ENCODE measurements at places on chromosomes 5 and 9. TPM values are rescaled to one million over a fixed set of nuclear protein-coding genes. Genes with fewer than 3 reads are reported as not detected.

NAIP gene
- 6.7 TPM for total RNA-seq

GRCh38 chr5:1771149-1772065 lies 28.2 kb downstream of the MRPL36 start:
- no peak for DNase-seq

DNA sequence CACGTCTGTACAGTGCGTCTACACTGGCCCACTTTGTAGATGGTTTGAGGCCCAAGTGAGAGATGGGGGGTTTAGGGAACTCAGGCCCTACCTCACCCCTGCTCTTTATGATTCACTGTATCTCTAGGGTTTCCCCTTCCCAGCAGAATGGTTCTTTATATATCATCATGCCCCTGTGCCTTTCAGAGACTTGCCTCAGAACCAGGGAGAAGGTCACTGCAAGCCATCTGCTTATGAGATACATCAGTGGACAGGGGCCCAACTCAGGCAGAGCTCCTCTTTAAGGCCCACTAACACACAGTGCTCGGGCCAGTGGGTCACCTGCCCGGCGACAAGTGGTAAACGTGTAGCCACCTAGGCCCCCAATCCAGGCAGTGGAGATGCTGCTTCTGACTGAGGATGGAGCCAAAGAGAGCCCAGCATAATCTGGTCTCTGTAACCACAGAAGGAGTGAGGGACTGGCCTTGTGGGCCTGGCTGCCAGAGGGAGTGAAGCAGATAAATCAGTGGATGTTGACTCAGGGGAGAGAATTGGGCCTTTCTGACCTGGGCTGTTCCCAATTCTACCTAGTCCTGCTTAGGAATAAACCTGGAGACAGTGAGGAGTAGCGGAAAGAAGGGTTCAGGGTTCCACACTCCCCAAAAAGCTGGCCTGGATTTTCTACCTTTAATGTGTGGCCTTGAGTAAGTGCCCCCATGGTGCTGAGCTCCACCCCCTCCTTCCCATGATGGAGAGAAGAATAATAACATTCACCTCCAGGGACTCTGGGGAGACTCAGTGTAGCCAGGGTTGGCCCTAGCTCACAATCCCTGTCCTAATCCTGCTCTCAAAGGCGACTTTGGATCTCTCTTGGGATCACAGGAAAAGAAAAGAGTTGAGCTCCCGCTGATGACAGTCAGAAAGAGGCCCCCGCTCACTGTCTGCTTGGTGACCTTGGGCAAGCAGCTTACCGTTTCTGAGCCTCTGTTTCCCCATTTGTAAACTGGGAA lies 2.8 kb upstream of the DUSP1 start:
- no peak for DNase-seq

DNA sequence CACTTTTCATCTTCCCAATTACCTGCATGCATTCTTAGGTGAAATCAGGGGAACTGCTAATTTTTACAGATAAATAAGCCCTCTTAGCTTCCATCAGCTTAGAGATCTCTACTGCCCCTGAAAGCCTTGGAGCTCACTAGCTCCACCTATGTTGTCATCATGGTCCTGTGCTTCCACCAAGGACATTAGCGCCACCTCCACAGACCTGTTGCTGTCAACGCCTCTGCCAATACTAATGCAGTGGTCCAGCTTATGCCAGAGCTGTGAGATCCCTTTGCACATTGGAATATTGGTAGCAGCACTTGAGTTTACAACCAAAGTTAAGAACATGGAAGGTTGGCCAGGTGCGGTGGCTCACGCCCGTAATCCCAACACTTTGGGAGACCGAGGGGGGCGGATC lies 7.7 kb upstream of the SHISAL2B start:
- no peak for DNase-seq

GRCh38 chr5:131436081-131436480 lies 172.2 kb downstream of the CDC42SE2 start:
- DNase-seq, result no peak

DNA sequence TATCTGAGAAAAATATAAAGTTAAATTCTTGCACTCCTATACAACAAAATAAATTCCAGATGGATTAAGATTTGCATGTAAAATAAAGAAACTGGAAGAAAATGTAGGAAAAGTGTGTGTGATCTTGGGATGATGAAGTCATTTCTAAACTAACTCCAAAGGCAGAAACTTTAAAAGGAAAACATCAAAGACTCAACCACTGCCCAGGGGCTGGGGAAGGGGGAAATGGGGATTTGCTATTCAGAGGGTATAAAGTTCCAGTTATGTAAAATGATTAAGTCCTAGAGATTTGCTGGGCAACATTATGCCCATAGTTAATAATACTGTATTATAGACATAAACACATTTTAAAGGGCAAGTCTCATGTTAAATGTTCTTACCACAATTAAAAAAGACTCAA lies 254.5 kb downstream of the DEPDC1B start:
- no peak for DNase-seq

- DNase-seq, result no peak
Observed at GRCh38 chr5:180908400-180908799, 9.4 kb downstream of the BTNL8 start.
